ENCODE measurements at places on chromosomes 16 and 17. TPM values are rescaled to one million over a fixed set of nuclear protein-coding genes. Genes with fewer than 3 reads are reported as not detected.
A peak's percentile ranks its signal among the peaks of the same experiment; 100 is the strongest.

GRCh38 chr17:27882162-27882840 lies 10.9 kb downstream of the LYRM9 start:
- DNase-seq = no peak

DNA sequence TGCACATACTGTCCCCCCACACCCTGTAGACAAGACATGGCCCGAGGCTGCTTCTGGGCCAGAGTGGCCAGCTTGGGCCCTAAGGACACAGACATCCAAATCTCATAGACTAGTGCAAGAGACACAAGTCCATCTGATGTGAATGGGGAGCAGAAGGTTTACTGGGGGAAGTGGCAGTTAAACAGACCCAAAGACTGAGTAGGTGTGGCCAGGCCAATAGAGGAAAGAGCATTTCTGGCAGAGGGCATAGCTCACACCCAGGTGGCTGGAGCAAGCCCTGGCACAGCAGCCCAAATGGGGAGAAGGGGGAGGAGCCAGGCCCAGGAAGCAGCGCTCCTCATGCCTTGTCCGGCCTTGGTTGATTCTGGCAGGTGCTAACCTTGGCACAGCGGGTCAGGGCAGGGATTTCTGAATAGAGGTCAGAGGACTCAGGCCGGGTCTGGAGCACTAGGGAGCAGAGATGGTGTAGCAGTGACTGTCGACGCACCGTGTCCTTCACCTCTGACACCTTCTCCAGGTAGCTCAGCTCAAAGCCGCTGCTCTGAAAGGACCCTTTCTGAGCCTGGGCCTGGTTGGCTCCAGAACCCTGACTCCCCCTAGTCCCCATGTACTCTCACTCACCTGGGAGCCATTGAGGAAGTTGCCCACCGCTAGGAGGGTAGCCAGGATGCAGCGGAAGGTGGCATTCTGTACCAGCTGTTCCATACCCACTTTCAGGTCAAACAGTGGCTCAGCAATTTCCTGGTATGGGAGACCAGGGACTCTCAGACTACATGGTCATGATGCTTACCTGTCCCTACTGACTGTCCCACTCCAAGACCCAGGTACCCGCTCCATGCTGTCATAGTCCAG lies 4.1 kb downstream of the TMEM208 start:
- DNase-seq = no peak

DNA sequence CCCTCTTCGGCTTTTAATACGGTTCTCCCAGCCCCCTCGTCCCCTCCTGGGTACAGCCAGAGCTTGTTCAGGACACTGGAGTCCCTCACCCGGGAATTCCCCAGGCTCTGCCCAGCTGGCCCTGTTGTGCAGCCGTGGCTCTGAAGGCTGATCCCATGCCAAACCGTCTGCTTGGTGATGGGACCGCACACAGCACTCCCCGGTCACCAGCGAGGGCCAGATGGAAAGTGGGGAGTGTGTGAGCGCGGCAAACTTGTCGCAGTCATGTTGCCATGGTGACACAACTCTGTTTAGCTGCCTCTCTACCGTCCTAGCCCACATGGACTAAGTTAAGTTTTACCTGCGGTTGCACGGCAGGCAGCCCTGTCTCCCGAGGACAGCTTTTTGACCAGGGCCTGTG lies 107.9 kb downstream of the RAP1GAP2 start:
- no peak for DNase-seq

DNA sequence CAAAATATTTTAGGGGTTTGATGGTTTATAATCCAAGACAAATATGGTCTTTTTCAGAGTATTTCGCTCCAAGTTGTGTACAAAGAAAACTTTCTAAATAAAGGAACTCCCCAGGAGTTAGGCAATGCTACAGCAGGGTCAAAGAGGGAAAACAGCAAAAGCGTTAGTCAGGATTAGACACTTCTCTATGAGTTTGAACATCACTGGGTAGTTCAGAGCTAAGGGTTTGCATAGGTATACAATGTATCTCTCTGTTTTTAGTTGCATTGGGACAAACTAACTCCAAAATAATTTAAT lies 34.8 kb downstream of the FAM20A start:
- no peak for DNase-seq

DNA sequence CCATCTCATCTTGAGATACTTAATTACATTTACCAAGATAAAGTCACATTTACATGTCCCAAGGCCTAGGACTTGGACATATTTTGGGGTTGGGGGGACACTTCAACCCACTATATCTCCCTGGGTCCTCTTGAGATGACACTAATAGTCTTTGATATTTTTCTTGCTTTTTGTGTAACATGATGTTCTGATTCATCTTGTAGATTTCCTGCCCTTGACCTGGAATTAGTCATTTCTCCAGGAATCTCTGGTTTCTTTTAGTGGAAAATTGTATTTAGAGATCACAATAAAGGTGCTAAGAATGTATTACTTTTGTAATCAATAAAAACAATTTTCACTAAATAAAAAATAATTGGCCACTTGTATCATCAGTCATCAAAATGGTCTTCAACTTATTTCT lies 157.3 kb downstream of the VPS53 start:
- no peak for DNase-seq

- no peak for DNase-seq
These were observed 5.3 kb upstream of the KAT7 start for GRCh38 chr17:49783071-49783715.

GRCh38 chr16:67437513-67437912 lies 6.6 kb downstream of the HSD11B2 start:
- DNase-seq = no peak

DNA sequence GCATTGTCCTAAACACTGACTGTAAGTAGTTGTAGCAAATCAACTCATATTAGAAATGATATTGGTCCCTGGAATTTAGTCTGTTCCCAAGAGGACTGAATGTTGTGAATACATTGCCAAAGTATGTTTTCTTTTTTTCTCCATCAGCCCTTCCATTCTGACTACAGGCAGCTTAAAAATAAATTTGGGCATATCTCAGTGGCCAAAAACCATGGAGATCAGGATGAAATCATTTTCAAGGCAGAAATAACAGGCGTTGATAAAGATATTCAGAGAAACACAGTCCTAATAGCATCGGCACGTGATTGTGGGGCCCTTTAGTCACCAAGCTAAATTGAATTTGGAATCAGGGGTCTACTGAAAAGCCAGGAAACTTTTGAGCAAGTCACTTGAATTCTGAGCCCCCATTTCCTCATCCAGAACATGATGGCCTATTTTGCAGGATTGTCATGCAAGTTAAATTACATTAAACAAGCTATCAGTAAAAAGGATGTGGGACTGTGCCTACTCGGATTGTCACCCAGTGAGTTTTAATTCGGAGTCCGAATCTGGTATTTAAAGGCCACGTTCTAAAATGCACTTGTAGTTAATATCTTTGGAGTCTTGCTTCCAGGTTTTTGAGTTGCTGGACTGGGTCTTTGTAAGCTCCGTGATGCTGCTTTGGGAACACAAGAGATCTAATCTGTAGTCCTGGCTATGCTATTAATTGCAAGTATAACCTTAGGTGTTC lies 17.1 kb downstream of the HLF start:
- no peak for DNase-seq

DNA sequence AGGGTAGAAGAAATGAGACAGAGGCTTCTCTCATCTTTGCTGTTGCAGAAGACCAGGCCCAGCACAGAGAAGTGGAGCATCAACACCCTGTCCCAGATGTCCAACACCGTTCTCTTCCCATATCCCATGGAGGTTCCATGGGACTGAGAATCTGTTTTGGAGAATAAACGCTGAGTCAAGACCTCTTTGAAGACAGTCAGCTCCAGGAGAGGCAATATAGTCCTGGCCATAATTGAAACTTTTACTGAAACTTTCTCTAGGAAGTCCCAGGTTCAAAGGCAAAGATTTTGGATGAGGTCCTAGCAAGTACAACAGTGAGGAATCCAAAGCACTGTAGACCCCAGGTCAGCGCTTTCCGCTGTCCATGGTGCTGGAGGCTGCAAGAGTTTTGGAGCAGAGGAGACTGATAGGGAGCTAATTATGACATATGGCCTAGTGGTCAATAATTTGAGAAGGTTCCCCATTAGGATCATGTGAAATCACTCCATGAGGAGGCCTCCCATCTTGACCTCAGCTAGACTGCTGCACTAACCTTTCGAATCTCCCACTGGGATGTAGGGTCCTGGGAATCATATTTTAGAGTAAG lies 36.0 kb downstream of the OSBPL7 start:
- no peak for DNase-seq

GRCh38 chr17:74961657-74962350 lies 10.8 kb downstream of the HID1 start:
- peak; percentile 86 for DNase-seq

GRCh38 chr17:70074236-70074830 lies 692 bp upstream of the KCNJ16 start:
- no peak for DNase-seq

DNA sequence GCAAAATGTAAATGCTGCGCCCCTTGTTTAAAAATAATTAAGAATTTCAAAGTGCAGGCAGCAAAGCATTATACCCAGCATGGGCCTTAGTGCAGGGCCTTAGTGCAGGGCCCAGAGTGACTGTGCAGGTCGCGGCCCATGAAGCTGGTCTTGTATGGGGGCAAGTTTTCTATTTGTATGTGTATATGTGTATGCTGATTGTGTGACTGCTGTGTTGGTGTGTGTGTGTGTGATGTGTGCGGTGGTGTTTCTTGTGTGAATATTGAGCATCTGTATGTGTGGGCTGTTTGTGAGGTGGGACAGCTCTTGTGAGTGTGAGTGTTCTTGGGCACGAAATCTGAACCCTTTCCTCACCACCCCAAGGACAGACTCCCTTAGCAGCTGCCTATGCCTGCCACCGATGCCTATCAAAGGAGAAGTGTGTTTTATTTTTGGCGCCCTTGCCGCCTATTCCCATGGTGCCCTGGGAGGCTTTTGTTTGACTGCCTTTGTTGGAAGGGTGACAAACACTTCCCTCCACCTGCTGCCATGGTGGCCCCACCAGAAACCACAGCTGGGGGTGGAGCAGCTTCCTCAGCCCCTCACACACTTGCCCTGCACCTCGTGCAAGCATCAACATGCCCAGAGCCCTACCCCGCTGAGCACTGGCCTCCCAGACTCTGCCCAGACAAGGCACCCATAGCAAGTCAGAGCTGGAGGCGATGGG lies 18.0 kb downstream of the CCR7 start:
- no peak for DNase-seq

GRCh38 chr17:67617304-67617899 lies 100.3 kb upstream of the NOL11 start:
- no peak for DNase-seq

DNA sequence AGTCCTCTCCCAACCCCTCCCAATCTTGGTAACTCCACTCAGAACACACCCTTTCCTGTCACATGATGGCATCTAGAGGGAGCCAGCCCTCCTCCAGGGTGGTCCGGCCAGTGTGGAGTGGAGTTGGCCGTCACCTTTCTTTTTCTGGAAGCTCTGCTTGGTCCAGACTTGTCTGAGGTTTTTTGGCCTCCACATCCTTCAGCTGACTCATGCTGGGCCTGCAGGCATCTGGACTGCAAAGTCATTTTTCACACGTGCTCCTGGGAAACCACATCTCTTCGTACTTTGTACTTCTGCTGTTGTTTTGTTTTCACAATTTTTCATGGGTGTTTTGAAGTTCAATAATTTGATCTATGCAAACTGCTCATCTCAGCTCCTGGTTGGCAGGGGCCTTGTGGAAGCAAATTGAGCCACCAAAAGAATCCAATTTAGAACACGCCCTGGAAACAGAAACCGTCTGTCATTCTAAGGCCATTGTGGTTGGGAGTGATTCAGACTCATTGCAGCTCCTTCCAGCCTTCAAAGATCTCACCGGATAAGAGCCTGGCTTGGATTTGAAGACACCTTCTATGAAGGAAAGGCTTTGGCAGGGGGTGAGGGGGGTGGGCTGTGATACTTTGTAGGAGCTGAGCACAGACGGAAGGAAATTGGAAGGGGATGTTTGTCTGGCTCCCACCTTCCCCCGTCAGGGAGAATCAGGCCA lies 42.4 kb upstream of the NF1 start:
- DNase-seq = no peak

- DNase-seq = no peak
These were observed 320.8 kb downstream of the XYLT1 start for GRCh38 chr16:17149904-17150483.

DNA sequence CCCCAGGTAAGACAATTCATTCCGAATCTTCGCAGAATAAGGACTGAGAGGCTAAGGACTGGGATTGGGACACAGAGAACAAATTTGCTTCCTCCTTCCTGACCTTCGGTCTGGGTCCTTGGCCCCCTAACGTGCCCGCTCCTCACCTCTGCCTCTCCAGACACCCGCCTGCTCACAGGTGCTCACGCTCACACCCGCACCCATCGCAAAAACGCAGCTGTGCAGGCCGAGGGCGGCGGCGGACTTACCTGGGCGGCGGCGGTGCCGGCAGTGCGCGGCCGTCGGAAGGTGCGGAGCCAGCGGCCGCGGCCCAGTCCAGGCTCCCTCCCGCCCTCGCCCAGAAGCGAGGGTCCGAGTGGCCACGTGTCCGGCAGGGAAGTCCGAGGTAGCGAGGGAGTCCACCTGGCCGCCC lies 7.1 kb upstream of the HOXB9 start:
- DNase-seq = no peak

Gene ZG16
- total RNA-seq = not detected

Gene ERN2
- total RNA-seq = not detected

Gene CCDC144A
- 0.77 TPM for total RNA-seq

Gene KRT32
- not detected for total RNA-seq

All from dermis microvascular lymphatic vessel endothelial cell (primary cell).